ENCODE measurements at places on chromosomes 7 and 10.
A peak's percentile ranks its signal among the peaks of the same experiment; 100 is the strongest.

- DNase-seq, result peak; percentile 99
These were observed 28.1 kb downstream of the ARL4A start for GRCh38 chr7:12715372-12716133.

DNA sequence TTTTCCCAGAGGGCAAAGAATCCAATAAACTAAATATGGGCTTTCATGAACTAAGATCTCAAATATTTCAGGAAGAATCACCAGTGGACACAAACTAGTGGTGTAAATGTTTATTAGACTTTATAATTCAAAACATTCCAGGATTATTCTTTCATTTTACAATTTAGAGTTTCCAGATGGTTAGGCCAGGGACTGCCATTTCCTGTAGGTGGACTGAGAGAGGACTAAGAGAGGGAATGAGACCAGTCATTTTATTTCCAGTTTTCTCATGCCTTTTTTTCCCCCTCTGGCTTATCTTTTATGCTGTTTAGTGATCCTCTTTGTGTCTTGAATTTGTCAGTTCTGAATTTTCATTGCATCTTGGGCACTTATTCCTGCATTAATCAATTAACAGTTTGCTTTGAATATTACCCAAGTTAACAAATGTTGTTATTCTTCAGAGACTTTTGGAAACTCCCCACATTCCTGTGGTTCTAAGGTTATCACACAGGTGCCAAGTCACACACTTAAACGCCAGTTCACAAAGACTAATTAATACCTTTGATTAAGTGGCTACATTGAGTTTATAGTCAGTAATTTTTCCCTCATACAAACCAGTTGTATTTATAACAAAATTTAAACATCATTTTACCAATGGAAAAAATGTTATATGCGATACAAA lies 12.3 kb downstream of the CISD1 start:
- DNase-seq, result no peak

DNA sequence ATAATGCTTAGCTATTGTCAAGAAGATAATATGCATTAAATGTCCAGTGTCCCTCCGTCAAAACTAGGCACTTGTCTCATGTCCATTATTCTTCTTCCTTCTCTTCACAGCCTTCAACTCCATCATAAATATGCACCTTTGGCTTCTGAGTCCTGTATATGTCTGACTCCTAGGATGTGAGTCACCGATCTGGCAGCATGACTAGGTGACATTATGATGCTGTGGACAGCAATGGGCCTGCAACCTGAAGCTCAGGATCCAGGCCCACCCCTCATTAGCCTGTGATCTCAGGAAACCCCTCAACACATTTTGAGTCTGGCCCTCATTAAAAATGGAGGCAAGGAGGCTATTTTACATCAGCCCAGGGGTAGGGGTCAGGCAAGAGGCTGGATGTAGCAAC lies 362.5 kb upstream of the ZMIZ1 start:
- DNase-seq, result no peak

GRCh38 chr10:4086131-4086898 lies 301.3 kb upstream of the KLF6 start:
- peak; percentile 67 for DNase-seq

GRCh38 chr10:132390170-132390920 lies 6.7 kb upstream of the PWWP2B start:
- DNase-seq, result peak; percentile 33

DNA sequence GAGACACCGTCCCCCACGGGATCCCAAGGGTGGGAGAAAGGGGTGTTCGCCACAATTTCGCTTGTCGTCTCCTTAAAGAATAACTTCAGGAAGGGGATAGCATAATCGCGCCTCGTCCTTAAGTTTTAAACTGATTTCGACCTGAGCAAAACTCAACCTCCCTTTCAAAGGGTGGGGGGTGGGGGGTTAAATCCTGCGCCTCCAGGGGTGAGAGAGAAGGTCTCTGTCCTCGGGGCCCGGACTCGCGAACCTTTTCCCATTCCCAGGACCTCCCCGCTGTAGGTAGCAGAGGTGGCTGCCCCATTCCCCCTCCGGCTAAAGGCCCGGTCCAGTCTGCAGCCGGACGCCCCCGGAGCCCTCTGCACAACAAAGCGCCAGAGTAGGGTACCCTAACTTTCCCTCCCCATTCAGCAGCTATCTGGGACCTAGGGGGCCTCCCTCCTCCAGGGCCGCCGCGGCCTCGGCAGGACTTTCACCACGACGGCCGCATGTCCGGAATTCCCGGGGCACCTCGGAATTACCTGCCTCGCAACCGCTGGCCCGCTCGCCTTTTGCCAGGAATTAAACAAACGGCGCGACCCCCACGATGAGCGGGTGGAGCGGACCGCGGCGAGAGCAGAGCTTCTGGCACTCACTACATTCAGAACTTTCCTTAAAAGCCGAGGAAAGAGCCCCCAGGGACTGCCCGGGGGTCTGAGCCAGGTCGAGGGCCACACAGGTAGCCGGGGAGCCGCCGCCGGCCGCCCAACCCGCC lies 1.7 kb downstream of the CDK6 start:
- no peak for DNase-seq

GRCh38 chr7:148962823-148963582 lies 65.3 kb downstream of the PDIA4 start:
- peak; percentile 69 for DNase-seq

DNA sequence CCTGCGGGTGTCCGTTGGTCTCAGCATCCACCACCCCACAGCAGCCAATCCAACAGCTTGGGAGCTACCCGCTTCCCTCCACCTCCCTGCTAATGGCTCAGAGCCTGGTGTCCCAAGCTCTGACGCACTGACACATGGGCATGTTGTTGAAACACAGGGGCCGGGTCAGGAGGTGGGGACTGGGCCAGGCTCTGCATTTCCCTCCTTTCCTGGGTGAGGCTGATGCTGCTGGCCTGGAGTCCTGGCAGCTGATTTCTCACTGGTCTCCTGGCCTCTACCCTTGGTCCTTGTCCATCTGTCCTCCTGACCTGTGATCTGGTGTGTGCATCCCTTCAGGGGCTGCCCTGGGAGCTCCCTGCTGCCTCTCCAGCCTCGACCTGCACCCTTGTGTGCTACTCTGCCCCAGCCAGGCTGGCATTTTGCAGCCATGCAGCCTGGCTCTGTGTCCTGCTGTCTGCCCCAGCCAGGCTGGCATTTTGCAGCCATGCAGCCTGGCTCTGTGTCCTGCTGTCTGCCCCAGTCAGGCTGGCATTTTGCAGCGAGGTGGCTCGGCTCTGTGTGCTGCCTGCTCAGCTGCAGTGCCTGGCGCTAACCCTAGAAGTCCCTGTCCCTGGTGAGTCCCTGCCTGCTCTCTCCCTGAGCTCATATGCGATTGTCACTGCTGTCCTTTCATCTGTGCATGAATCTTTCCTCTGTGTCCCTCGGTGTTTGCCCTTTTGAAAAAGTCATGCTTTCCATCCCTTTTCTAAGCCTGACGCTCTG lies 14.0 kb downstream of the AMZ1 start:
- peak; percentile 17 for DNase-seq

GRCh38 chr10:43574001-43574892 lies at the start of gene ZNF239:
Gene ZNF239 (minus strand): TSS chr10:43574616. CDS start chr10:43558079, 16,537 bp downstream.
- DNase-seq, result peak; percentile 86

- DNase-seq, result peak; percentile 38
These were observed 623 bp downstream of the TYSND1 start for GRCh38 chr10:70145666-70146488.

DNA sequence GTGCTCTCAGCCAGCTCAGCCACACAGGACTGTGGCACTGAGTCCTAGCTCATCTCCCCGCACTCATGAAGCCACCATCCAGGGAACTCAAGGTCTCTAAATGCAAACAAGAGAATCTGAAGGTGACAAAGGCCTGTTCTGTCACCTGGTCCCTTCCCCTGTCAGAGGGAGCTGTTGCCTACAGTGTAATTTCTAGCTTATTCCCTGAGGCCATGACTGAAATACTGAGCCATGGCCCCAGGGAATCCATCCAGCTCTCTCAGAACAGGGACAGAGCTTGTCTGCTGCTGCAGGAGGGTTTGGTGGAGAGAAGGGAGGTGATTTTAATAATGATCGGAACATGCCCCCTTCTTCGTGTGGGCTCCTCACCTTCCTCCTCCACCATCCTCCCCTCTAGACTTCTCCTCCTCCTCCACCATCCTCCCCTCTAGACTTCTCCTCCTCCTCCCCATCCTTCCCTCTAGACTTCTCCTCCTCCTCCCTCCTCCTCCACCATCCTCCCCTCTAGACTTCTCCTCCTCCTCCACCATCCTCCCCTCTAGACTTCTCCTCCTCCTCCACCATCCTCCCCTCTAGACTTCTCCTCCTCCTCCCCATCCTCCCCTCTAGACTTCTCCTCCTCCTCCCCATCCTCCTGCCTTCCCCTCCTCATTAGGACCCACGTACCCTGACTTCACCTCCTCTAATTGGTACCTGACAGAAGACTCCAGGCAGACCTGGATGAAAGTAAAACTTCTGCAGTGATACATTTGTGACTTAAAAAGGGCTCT lies 338.0 kb upstream of the MKI67 start:
- DNase-seq, result peak; percentile 72

DNA sequence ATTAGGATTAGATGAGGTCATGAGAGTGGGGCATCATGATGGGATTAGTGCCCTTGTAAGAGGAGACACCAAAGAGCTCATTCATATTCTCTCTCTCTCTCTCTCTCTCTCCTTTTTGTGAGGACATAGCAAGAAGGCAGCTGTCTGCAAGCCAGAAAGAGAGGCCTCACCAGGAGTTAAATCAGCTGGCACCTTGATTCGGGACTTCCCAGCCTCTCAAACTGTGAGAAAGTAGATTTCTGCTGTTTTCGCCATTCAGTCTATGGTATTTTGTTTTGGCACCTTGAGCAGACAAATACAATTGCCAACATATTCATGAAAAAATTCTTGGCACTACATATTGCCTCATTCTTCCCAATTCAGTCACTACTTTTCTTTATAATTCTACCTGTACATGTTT lies 20.6 kb upstream of the ATAD1 start:
- DNase-seq, result no peak

- DNase-seq, result no peak
These were observed 673.4 kb downstream of the AUTS2 start for GRCh38 chr7:70271617-70272081.

GRCh38 chr10:130877126-130877525 lies 434.4 kb downstream of the TCERG1L start:
- no peak for DNase-seq

- DNase-seq, result no peak
These were observed 360.5 kb upstream of the GALNT17 start for GRCh38 chr7:70771451-70771850.

GRCh38 chr10:69733791-69734261 lies 67.9 kb upstream of the COL13A1 start:
- peak; percentile 55 for DNase-seq

DNA sequence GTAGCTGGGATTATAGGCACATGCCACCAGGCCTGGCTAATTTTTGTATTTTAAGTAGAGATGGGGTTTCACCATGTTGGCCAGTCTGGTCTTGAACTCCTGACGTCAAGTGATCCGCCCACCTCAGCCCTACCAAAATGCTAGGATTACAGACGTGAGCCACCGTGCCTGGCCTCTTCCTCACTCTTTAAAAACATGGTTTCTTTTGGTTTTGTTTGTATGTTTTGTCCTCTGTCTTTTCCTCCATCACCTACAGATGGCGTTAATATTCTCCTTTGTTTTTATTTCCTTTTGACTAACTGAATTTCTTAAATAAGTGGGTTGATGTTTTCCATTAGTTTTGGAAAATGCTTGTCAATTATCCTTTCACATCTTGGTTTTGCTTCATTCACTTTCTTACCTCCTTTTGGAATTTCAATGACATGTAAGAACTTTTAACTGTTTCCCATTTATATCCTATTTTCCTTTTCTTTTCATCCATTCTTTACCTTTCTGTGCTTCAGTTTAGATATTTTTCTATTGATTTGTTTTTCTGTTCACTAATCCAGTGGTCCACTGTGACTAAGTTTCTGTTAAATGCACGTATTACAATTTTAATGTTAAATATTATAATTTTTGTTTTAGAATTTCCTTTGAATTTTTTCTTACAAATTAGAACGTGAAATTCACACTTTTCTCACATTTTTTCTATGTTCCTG lies 104.1 kb downstream of the ZNF467 start:
- DNase-seq, result peak; percentile 39

DNA sequence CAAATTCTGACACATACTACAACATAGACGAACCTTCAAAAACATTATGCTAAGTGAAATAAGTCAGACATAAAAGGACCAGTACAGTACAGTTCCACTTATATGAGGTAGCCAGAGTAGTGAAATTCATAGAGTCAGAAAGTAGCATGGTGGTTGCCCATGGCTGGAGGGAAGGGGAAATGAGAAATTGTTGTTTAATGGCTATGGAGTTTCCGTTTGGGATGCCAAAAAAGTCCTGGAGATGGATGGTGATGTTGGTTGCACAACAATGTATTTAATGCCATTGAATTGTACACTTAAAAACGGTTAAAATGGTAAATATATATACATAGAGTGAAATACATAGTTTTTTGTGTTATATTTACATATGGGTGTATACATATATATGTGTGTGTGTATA lies 2.1 kb upstream of the SLC37A3 start:
- no peak for DNase-seq

GRCh38 chr7:142642316-142642715 lies 107.0 kb upstream of the PRSS1 start:
- no peak for DNase-seq

- no peak for DNase-seq
These were observed 18.6 kb downstream of the FGFR2 start for GRCh38 chr10:121579656-121580055.

DNA sequence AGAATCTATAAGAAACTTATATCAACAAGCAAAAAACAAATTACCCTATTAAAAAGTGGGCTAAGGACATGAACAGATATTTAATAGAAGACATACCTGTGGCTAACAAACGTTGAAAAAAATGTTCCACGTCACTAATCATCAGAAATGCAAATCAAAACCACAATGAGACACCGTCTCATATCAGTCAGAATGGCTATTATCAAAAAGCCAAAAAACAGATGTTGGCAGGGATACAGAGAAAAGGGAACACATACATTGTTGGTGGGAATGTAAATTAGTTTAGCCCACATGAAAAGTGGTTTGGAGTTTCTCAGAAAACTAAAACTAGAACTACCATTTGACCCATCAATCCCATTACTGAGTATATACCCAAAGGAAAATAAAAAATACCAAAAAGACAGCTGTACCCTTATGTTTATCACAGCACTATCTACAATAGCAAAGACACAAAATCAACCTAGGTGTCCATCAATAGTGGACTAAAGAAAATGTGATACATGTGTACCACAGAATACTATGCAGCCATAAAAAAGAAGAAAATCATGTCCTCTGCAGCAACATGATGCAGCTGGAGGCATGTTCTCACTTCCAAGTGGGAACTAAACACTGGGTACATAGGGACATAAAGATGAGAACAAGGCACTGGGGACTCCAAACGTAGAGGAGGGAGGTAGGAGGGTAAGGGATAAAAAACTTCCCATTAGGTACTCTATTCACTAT lies 83.8 kb upstream of the TMEM168 start:
- DNase-seq, result peak; percentile 21

GRCh38 chr10:88110355-88110754 lies 246.9 kb downstream of the PTEN start:
- no peak for DNase-seq

- no peak for DNase-seq
These were observed 318.9 kb upstream of the ZMIZ1 start for GRCh38 chr10:78749898-78750297.

DNA sequence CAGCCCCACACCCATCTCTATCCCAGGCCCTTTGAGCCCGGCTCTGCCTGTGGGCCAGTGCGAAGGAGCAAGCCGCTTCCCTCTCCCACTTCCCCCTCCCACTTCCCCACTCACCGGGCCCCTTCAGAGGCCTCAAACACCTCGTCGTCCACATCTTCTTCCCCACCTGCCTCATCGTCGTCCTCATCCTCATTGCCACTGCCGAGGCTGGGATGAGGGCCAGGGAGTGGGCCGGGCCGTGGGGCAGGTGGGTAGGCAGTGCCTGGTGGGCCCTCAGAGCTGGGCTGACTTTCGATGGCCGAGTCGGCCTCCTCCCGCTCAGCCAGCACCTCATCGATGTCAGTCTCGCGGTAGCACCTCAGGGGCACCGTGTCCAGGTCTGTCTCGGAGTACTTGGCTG lies 3.8 kb downstream of the PSD start:
- no peak for DNase-seq

Data from amniotic epithelial cell (primary cell).